ENCODE measurements at places on chromosomes 2 and 18. TPM values are rescaled to one million over a fixed set of nuclear protein-coding genes. Genes with fewer than 3 reads are reported as not detected.

Gene CYS1
- total RNA-seq, result 1.3 TPM

Gene CNDP1
- not detected for total RNA-seq

Gene KCNK3
- total RNA-seq, result 0.95 TPM

Gene ANKRD30BL
- not detected for total RNA-seq

Gene DSG1
- total RNA-seq, result 60.2 TPM

Gene SCN2A
- total RNA-seq, result not detected

GRCh38 chr2:18752022-18752493 lies 162.7 kb upstream of the NT5C1B start:
- no peaks in the 10 kb centered on the region for H3K4me1 ChIP-seq
- no peaks in the 10 kb centered on the region for H3K36me3 ChIP-seq
- no peak overlapping the region for H3K27ac ChIP-seq
- no peak for DNase-seq
- H3K27me3 ChIP-seq, result no peaks in the 10 kb centered on the region

DNA sequence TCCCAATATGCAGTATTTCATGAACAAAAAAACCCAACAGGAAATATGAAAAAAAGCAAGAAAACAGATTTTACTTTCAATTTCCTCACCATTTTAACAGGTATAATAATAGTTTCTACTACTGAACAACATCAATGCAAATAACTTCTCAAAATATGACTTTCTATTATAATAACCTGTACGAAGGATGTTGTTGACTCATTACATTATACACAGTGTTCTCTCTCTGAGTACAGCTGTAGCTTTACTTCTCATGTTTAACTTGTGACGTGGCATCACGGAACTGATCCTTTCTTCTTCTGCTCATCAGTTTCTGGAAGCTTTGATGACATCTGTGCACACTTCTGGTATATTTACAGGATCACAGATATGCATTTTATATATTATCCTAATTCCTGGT lies 40.0 kb downstream of the FAM228A start:
- no peak overlapping the region for H3K27ac ChIP-seq
- no peaks in the 10 kb centered on the region for H3K4me1 ChIP-seq
- no peak for DNase-seq
- H3K27me3 ChIP-seq, result no peaks in the 10 kb centered on the region

DNA sequence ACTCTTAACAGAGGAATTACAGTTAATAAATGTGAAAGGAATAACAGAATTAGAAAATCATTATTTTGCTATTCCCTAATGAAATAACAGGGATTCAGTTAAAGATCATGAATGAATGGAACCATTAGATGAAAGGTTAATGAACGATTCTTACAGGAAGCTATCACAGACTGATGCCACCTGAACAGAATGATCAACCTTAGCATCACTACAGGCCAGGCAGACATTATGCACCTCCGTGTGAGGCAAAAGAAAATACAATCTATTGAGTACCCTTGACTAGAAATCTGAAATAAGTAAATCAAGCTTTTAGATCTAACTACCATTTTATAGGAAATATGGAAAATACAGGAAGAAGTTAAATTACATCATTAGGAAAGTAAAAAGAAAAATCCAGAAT lies 10.4 kb downstream of the ROCK1 start:
- no peaks in the 10 kb centered on the region for H3K27me3 ChIP-seq
- no peaks in the 10 kb centered on the region for H3K36me3 ChIP-seq
- H3K4me3 ChIP-seq, result no peak overlapping the region
- DNase-seq, result no peak
- H3K4me1 ChIP-seq, result peaks cover 20% of the 10 kb centered on the region

- no peaks in the 10 kb centered on the region for H3K27me3 ChIP-seq
- no peak overlapping the region for H3K4me3 ChIP-seq
- DNase-seq, result no peak
- no peaks in the 10 kb centered on the region for H3K36me3 ChIP-seq
- no peaks in the 10 kb centered on the region for H3K4me1 ChIP-seq
- H3K27ac ChIP-seq, result no peak overlapping the region
Measured at GRCh38 chr2:236608188-236608525, 38.5 kb downstream of the ACKR3 start.

DNA sequence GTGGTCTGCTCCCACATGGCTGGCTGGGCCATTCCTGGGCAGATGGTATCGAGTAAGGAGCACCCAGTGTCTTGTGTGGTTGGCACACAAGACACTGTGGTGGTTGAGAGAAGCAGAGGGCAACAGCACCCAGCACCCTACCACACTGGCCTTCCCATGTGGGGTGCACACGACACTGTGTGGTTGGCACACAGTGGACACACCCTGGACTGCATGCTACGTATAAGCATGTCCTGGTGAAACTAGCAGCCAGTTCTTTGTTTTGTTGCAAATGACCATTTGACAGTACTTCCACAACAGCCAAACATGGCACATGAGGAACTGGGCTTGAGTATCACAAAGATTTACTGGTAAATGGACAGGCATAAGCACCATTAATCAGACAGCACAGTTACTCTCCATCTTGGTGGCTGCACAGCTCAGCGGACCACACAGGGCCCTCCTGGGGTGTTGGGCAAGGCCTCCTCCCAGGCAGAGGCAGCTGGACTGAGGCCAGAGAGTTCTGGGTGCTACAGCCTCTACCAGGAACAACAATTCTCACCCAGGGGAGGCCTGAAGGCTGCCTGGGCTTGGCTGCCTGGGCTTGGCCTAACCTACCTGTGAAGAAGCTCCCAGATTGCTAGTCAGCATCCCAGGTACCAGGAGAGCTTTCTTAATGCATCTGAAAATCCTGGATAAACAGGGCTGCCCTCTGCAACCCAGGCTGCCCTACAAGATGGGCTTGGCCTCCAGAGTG lies 59.3 kb upstream of the ALPP start:
- peaks cover 73% of the 10 kb centered on the region for H3K4me1 ChIP-seq
- DNase-seq, result no peak
- H3K27ac ChIP-seq, result peak overlapping the region; percentile 21
- no peaks in the 10 kb centered on the region for H3K27me3 ChIP-seq

DNA sequence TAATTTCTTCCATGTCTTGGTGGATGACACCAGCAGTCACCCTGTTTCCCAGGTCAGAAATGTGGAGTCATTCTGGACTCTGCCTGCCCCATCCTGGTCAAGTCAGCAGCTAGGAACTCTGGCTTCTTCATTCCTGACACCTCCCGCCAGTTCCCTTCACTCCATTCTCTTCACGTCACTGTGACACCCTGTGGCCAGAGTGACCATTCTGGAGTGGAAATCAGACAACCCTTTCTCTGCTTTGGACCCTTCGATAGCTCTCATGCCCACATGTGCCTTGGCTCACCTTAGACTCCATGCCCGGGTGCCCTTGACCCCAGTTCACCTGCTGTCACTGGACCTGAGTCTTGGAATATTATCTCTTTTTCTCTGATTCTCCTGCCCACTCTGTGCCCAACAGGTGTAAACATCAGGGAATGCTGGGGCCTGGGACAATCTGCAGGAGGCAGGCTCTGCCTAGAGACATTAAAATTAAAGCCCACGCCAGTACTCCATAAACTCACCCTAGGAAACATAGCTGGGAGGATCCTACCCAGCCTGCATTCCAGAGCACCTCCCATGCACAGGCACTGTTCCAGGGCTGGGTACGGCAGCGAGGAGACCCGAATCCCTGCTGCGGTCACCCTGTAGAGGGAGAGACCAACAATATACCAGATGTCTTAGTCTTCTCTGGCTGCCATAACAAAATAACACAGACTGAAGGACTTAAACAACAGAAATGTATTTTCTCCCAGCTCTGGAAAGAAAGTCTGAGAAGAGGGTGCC lies 41.1 kb upstream of the FAHD2A start:
- no peaks in the 10 kb centered on the region for H3K4me1 ChIP-seq
- DNase-seq, result no peak
- no peak overlapping the region for H3K27ac ChIP-seq
- H3K36me3 ChIP-seq, result no peaks in the 10 kb centered on the region
- no peaks in the 10 kb centered on the region for H3K27me3 ChIP-seq

GRCh38 chr2:74564222-74564621 lies 9.7 kb downstream of the DOK1 start:
- no peaks in the 10 kb centered on the region for H3K4me1 ChIP-seq
- DNase-seq, result no peak
- H3K27me3 ChIP-seq, result no peaks in the 10 kb centered on the region
- no peaks in the 10 kb centered on the region for H3K36me3 ChIP-seq

- DNase-seq, result no peak
- peak overlapping the region; percentile 93 for H3K27ac ChIP-seq
Measured at GRCh38 chr2:218370410-218371063, 11.5 kb upstream of the SLC11A1 start.

GRCh38 chr2:157327200-157327599 lies 1.6 kb upstream of the ERMN start:
- H3K27me3 ChIP-seq, result no peaks in the 10 kb centered on the region
- no peak for DNase-seq
- H3K4me1 ChIP-seq, result no peaks in the 10 kb centered on the region
- H3K36me3 ChIP-seq, result no peaks in the 10 kb centered on the region

GRCh38 chr18:8373486-8373885 lies 235.8 kb upstream of the RAB12 start:
- H3K27ac ChIP-seq, result no peak overlapping the region
- no peak for DNase-seq
- H3K4me3 ChIP-seq, result no peak overlapping the region
- peaks cover 26% of the 10 kb centered on the region for H3K4me1 ChIP-seq
- H3K27me3 ChIP-seq, result no peaks in the 10 kb centered on the region

GRCh38 chr2:135494917-135495316 lies 36.1 kb downstream of the ZRANB3 start:
- H3K27me3 ChIP-seq, result no peaks in the 10 kb centered on the region
- no peaks in the 10 kb centered on the region for H3K4me1 ChIP-seq
- H3K27ac ChIP-seq, result no peak overlapping the region
- H3K36me3 ChIP-seq, result no peaks in the 10 kb centered on the region

- H3K4me1 ChIP-seq, result no peaks in the 10 kb centered on the region
- H3K27ac ChIP-seq, result no peak overlapping the region
- no peak overlapping the region for H3K4me3 ChIP-seq
- H3K36me3 ChIP-seq, result no peaks in the 10 kb centered on the region
Measured at GRCh38 chr2:48200620-48201293, 294.5 kb upstream of the FBXO11 start.

DNA sequence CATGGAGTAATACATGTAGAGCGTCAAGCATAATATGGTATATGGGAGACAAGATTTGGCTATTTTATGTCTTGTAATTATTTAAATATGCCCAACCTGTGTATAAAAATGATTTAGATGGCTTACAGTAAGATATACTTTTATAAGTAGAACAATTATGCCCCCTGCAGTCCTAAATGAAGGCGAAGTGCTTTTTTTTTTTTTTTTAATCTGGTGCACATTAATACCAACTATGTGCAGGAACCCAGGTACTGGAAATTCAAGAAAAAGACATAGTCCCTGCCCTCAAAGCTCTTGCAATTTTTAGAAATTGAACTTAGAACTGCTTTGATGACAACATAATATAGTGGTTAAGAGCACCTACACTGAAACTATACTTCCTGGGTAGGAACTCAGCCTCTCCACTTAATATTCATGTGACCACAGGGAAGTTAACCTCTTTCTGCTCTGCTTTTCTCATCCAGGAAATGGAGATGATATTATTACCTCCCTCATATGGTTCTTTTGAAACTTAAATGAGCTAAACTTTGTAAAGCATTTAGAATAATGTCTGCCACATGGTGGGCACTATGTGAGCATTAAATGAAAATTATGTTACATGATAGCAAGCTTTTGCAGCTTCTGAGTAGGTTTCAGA lies 38.1 kb downstream of the AFTPH start:
- no peaks in the 10 kb centered on the region for H3K27me3 ChIP-seq
- DNase-seq, result no peak
- no peak overlapping the region for H3K4me3 ChIP-seq
- no peaks in the 10 kb centered on the region for H3K36me3 ChIP-seq
- peaks cover 6% of the 10 kb centered on the region for H3K4me1 ChIP-seq
- no peak overlapping the region for H3K27ac ChIP-seq

DNA sequence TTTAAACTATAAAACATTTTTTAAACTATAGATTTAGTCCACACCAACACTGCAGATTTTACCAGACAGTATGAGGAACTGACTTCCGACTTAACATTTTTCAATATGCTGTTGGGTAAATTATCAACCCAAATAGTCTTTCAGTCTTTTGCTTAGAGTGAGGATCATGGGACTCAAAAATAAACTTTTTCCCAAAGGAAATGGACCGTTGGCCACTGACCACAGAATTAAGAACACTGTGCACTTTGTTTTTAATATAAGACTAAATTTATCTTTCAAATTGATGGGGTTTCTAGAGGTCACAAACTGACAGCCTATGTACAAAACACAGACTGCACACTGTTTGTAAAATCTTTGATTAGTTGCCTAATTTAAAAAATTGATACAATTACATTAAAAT lies 44.9 kb downstream of the FIGN start:
- H3K4me1 ChIP-seq, result no peaks in the 10 kb centered on the region
- peak overlapping the region; percentile 53 for H3K27ac ChIP-seq
- no peak for DNase-seq
- no peak overlapping the region for H3K4me3 ChIP-seq

- H3K36me3 ChIP-seq, result no peaks in the 10 kb centered on the region
- no peak for DNase-seq
- H3K4me3 ChIP-seq, result no peak overlapping the region
- no peak overlapping the region for H3K27ac ChIP-seq
- H3K4me1 ChIP-seq, result no peaks in the 10 kb centered on the region
- H3K27me3 ChIP-seq, result no peaks in the 10 kb centered on the region
Measured at GRCh38 chr18:13363359-13363758, 144.8 kb downstream of the LDLRAD4 start.

GRCh38 chr18:57004366-57005121 lies 142.3 kb upstream of the BOD1L2 start:
- no peak overlapping the region for H3K27ac ChIP-seq
- no peaks in the 10 kb centered on the region for H3K36me3 ChIP-seq
- no peak overlapping the region for H3K4me3 ChIP-seq
- no peaks in the 10 kb centered on the region for H3K4me1 ChIP-seq

GRCh38 chr2:127877626-127878025 lies 8.1 kb downstream of the AMMECR1L start:
- no peak overlapping the region for H3K4me3 ChIP-seq
- H3K36me3 ChIP-seq, result peaks cover 71% of the 10 kb centered on the region
- no peak overlapping the region for H3K27ac ChIP-seq
- DNase-seq, result no peak
- no peaks in the 10 kb centered on the region for H3K27me3 ChIP-seq

GRCh38 chr2:172215172-172215935 lies 112.7 kb upstream of the DLX2 start:
- peaks cover 41% of the 10 kb centered on the region for H3K4me1 ChIP-seq
- no peaks in the 10 kb centered on the region for H3K36me3 ChIP-seq
- DNase-seq, result no peak
- H3K27me3 ChIP-seq, result no peaks in the 10 kb centered on the region
- no peak overlapping the region for H3K4me3 ChIP-seq

DNA sequence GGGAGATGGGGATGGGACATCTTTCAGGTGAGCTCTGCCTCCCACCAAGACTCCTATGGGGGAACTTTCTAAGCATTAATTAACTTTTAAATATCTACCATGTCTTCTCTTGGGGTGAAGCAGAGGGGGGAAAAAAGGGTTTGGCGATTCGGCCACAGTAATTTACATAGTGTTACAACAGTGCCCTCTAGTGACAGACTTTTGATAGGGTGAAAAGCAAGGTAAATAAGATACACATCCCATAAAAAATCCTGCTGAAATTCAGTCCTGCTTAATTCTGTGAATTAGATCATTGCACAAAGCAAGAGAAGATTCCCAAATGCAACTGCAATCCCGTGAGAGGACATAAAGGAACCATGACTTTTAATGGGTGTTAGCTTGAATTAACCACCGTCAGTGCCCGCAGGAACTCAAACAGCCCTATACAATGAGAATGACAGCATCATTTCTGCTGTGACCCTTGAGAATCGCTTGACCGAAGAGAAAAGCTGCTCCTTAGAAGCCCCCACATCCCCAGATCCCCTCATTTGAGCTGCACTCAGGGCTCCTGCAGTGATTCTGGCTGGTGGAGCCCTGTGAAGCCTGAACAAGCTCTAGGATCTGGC lies 32.8 kb downstream of the FAM124B start:
- no peak overlapping the region for H3K4me3 ChIP-seq
- H3K36me3 ChIP-seq, result no peaks in the 10 kb centered on the region
- no peak overlapping the region for H3K27ac ChIP-seq
- no peaks in the 10 kb centered on the region for H3K27me3 ChIP-seq
